ENCODE measurements at places on chromosomes 6 and 20. TPM values are rescaled to one million over a fixed set of nuclear protein-coding genes. Genes with fewer than 3 reads are reported as not detected.
A peak's percentile ranks its signal among the peaks of the same experiment; 100 is the strongest.

MSH5 gene
- total RNA-seq = 32.3 TPM

DNAH8 gene
- total RNA-seq = not detected

FOXF2 gene
- total RNA-seq = not detected

GPR6 gene
- not detected for total RNA-seq

MEP1A gene
- total RNA-seq = not detected

PLAGL2 gene
- 8.3 TPM for total RNA-seq

TP53TG5 gene
- total RNA-seq = not detected

LY6G6F gene
- 0.54 TPM for total RNA-seq

ALDH8A1 gene
- total RNA-seq = 0.27 TPM

ULBP3 gene
- total RNA-seq = 2.7 TPM

NHLRC1 gene
- 8.1 TPM for total RNA-seq

SIRT5 gene
- 10.5 TPM for total RNA-seq

TBXT gene
- total RNA-seq = not detected

DNA sequence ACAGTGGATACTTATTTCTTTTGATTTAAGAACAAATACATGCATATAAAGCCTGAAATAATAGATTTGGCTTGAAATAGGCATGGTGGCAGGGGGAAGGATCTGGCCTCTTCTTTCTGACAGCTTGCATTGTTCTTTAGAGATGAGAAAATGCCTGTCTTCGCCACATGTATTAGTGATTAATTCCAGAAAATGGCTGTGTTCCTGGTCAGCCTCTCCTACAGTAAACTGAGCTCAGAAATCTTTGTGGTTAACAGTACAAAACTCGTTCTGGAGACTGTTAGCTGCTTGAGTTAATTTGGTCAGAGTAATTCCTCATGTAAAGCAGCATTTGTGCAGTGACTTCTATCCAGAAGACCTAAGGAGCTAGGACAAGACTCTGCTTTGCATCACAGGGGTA is 151.5 kb downstream of the EYA4 start:
- no peak for DNase-seq

DNA sequence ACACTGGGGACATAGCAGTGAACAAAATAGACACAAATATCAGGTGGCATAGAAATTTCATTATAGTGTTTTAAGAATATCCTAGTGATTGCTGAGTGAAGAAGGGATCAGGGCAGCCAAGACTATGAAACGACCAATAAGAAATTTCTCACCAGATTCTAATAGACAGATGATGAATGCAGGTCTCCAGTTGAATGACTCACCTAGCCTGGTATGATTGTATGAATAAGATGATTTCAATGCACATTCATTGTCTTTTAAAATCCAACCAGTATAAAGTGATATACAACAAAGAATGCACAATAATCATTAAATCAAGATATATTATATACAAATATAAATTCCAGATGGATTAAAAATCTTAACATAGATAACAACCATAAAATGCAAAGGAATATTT is 124.5 kb upstream of the TENT5A start:
- DNase-seq = no peak

- no peak for DNase-seq
These were observed 48.9 kb downstream of the PRDM1 start for GRCh38 chr6:106134906-106135634.

GRCh38 chr6:7580927-7581618 is 8.9 kb upstream of the SNRNP48 start:
- no peak for DNase-seq

GRCh38 chr20:4813863-4814695 is 92.4 kb downstream of the PRND start:
- peak; percentile 90 for DNase-seq

- no peak for DNase-seq
These were observed 110.2 kb downstream of the NKAIN2 start for GRCh38 chr6:123913863-123914262.

- no peak for DNase-seq
These were observed 1046.7 kb upstream of the MAP3K7 start for GRCh38 chr6:91633374-91634111.

DNA sequence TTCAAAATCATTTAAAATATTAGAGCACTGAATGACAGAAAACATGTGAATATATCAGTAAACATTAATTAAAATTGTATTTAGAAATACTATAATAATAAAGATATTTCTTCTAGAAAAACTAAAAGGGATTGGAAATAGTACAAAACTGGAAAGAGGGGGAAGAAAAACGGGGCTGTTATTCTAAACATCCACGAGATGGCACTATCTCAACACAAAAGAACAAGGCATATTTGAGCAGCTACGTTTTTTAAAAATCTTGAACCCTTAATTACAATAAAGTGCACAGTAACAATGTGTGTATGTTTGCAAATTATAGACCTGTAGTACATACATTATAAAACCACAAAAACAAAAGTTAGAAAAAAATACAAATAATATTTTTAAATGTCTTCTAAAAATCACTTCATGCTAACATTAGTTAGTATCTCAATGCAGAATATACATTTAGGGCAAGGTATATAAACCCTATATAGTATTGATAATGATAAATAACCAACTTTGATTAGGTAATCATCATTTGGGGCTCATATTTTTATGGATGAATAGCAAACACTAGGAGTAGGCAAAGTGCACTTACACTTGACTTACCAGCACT is 42.5 kb upstream of the PNISR start:
- no peak for DNase-seq

DNA sequence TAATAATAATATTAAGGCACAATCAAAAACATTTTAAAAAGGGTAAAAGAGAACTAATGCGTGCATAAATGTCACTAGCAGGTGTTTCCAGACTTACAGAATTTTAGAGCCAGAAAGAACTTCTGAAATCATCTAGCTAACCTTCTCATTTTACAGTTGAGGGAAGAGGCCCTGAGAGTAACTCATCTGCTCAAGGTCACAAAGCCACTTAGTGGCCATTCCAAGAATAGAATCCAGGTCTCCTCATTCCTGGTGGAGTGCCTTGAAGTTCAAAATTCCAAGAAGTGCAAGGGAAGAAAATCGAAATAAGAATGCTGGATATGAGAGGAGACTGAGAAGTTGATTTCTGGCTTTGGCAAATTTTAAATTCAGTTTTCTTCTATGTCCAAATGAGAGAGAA is 3.2 kb upstream of the KIAA0408 start:
- DNase-seq = no peak

GRCh38 chr20:22430154-22430745 is 154.1 kb downstream of the FOXA2 start:
- DNase-seq = no peak

- DNase-seq = no peak
These were observed 94.6 kb downstream of the COL9A1 start for GRCh38 chr6:70208235-70208790.

GRCh38 chr6:126955621-126956020 is 162.8 kb upstream of the RSPO3 start:
- DNase-seq = no peak

DNA sequence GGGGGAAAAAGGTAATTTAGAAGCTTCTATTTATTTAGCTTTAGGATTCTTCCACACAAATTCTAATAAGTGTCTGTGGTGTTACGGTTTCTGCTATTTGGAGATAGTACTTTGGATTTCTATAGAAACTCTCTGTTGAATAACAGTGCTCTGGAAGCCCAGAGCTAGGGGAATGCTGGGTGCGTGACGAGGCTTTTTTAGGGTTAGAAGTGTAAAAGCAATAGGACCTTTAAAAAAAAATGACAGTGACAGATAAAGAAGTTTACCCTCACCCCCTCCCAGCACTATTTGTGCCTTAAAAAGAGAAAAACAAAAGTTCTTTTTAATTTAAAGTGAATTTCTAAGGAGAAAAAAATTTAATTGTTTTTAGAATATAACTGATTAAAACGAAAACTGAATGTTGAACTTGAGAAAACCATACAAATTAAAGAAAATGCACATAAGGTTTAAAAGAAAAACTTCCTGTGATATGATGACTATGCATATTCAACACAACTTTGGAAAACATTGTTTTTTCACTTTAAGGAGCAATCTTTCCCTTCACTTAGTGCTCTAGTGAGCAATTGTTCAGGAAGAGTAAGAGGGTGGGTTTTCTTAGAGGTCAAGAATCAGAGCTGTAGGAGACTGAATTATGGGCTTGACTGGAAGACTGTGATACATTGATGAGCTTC is 89.6 kb upstream of the RIPOR2 start:
- no peak for DNase-seq

- no peak for DNase-seq
These were observed 149.4 kb upstream of the MLIP start for GRCh38 chr6:53961679-53962370.

GRCh38 chr6:169189182-169189581 is 64.5 kb downstream of the THBS2 start:
- DNase-seq = no peak

- no peak for DNase-seq
These were observed 152.0 kb downstream of the BMP7 start for GRCh38 chr20:57114290-57115005.

DNA sequence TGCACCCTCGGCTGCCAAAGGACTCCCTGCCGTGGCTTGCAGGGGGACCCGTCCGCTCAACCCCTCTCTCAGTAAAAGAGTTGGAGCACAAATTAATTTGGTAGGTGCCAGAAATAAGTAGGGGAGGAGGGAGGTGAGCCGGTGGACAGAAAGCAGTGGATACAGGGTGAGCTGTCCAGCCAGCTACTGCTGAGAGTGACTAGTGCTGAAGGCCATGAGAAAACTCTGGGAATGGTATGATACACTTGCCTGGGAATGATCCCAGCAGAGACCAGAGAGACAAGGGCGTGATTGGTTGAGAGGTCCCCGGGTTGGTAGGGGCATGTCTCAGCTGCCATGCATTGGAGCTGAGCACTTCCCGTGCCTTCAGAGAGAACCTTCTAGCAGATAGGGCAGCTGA is 15.7 kb downstream of the FOXQ1 start:
- no peak for DNase-seq

DNA sequence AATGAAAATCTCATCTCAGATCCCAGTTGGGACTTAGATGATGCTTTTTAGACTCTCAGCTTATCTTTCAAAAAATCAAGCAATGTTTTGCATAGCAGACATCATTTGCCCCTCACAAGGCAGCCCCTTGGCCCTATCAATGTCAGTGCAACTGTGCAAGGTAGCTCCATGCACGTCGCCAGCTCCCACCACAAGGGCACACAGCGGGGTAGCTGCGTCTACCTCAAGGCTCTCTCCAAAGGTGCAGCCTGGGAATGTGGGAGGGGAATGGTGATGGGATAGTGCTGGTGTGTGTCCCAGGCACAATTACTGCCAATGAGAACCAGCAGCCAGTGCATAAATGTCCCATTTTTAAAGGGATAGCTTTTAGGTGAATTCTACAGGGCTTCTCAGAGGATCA is 137.5 kb upstream of the SYNDIG1 start:
- no peak for DNase-seq

DNA sequence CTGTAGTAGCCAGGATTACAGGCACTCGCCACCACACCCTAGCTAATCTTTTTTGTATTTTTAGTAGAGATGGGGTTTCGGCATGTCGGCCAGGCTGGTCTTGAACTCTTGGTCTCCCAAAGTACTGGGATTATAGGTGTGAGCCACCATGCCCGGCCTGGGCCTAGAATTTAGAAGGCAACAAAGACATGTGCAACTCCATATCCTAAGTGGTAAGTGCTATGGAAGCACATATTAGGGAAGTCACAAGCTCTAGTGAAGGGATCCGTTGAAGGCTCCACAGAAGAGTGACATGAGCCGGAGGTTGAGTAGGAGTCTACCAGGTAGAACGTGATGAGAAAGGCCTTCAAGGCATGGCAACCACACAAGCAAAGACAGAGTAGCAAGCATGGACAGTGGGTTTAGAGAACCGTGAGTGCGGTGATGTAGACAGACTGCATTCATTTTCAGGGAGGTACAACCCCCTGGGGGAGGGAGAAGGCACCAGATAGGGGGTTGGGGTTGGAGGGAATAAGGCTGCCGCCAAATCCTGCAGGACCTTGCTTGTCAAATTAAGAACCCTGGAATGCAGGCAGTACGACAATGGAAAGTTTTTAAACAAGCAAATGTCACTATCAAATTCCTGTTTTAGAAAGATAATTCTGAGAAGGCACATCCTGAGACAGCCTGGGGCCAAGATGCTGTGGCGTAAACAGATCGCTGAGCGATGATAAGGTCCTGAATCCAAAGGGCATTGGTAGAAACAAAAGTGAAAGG is 50.2 kb downstream of the ARHGAP18 start:
- no peak for DNase-seq

DNA sequence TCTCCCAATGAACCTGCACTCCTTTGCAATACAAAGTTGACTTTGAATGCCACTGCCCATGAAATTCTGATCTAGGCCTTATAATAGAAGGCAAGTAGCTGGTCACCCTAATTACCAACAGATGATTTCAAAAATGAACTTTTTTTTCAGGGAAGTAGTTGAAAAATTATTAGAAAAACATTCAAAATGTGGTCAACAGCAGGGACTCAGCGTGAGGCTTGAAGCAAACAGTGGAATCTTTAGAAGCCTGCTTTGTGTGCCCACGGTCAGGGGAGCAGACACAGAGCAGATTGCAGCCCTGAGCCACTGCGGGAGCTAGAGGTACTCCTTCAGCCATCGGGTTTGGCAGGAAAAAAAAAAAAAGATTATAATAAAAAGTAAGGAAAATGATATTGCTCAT is 87.1 kb upstream of the HEY2 start:
- DNase-seq = no peak

GRCh38 chr20:61502433-61502832 is 250.4 kb downstream of the CDH4 start:
- DNase-seq = no peak

GRCh38 chr6:125255201-125255600 is 46.6 kb downstream of the HDDC2 start:
- no peak for DNase-seq

- no peak for DNase-seq
These were observed 26.9 kb downstream of the BFSP1 start for GRCh38 chr20:17504066-17504897.

DNA sequence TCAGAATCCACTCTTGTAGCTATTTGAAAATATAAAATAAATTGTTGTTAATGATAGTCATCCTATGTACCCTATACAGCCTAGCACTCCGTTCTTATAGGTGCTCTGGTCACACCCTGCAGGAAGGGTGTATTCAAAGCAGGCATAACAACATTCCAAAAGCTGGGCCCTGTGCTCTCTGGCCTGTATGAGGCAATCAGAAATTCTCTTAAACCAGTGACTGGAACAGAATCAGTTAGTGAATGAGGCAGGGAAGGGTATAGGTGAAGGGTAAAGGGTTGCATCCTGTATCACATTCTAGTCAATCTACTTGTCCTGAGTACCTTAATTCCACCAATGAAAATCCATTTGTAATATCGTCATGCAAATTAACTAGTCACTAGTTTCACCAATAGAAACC is 154.5 kb upstream of the ZNF217 start:
- no peak for DNase-seq

DNA sequence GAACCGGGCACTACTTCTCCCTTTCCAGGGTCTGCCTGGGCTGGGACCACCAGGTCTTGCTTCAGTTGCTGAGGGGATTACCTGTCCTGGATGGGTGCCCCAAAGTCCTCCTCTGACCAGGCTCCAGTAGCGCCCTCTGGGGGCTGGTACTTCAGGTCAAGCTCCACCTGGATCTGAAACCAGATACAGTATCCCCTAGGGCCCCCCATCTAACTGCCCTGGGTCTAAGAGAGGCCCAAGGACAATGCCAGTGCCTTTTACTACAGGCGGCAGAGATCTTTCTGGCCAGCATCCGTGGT is 11.2 kb upstream of the SPAG4 start:
- no peak for DNase-seq

- DNase-seq = no peak
These were observed 135.1 kb downstream of the TBXT start for GRCh38 chr6:166032366-166033200.
